Activated T-cell treated with anti-CD3 and anti-CD28 coated beads, Interleukin-2, amount 50 U/mL, for 4 hours (primary cell): ENCODE measurements at places on chromosomes 3 and 15. TPM values are rescaled to one million over a fixed set of nuclear protein-coding genes. Genes with fewer than 3 reads are reported as not detected.

Gene ITIH1
- total RNA-seq: not detected

Gene MYO9A
- total RNA-seq: 15.9 TPM

- no peak for DNase-seq
Measured at GRCh38 chr3:38137615-38138348, 679 bp upstream of the MYD88 start.

GRCh38 chr3:41265011-41265545, 65.8 kb downstream of the CTNNB1 start:
- no peak for DNase-seq

DNA sequence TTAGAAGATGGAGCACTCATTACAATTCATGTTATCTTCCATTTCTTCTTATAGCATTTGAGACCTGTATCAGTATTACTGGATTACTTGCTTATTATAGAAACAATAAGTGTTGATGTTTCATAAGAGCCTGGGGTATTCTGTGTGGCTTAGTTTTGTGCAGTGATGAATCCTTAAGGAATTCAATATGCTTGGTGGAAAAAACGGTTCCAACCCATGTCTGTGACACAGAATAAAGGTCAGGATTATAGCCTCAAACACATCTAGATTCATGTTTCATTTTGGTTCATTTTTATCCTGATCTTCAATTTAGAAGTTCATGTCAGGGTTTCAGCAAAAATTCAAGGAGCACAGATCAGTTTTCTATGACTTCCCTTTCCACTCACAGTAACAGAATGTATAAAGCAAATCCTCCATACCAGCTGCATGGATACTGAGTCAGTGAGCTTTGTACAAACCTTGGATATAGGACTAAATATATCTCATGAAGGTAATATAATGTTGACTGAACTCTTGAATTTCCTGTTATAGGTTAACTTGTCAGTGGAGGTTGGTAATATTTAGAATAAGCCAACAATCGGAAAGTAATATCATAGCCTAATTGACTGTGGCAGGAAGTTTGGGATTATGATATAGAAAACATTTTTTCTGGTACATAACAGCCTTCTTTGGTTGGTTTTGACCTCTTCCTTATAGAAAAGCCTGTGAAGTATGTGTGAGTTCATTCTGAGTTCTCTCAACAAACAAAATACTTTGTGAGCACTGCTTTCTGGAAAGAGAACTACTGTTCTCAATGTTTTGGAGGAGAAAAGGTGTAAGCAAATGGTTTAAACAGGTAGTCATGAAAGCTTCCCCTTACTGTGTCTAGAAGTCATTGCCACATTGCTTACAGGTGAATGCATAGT, 218.2 kb upstream of the TPM1 start:
- DNase-seq: no peak

DNA sequence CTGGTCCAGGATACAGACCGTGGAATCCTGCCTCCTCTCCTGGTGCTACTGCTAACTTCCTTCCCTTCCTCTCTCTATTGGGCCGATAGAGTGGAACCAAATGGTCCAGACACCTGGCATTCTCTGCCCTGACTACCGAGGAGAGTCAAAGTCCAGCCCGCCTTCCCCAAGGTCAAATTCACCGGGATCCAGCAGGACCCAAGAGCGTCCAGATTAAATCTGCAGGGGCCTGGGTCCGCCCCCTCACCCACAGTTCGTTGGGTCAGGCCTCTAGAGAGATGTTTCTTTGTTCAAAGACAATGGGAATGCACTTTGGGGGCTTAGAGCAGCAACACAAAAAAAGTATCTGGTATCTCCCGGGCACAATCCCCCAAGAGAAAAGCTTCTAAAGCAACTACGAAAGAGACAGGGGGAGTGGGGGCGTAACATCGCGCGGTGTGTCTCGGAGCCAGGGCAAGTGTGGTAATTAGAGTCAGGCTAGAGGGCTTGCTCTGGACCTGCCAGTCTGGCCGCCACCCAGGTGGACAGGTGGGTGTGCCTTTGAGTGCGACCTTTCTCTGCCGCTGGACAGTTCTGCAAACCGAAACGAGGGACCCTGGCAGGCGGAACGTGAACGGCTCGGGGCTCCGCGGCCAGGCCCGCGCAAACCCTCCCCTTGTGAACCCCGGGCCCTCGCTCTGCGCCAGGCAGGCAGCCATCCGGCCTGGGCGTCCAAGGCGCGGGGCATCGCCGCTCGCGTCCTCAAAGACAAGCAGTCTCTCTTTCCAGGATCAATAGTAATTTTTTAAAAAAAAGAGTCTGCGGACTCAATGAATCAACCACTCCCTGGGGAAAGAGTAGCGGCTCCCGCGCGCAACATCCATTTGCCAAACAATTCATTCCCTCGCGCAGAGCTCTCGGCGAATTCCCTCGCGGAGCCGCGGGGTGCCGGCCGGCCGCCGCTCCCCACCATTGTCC, 806 bp downstream of the KLHL25 start:
- no peak for DNase-seq
